ENCODE measurements at places on chromosomes 3 and 15. TPM values are rescaled to one million over a fixed set of nuclear protein-coding genes. Genes with fewer than 3 reads are reported as not detected.

The MCTP2 gene
- total RNA-seq, result 0.24 TPM

The CDHR4 gene
- total RNA-seq, result not detected

The LRCH3 gene
- total RNA-seq, result 34.3 TPM

DNA sequence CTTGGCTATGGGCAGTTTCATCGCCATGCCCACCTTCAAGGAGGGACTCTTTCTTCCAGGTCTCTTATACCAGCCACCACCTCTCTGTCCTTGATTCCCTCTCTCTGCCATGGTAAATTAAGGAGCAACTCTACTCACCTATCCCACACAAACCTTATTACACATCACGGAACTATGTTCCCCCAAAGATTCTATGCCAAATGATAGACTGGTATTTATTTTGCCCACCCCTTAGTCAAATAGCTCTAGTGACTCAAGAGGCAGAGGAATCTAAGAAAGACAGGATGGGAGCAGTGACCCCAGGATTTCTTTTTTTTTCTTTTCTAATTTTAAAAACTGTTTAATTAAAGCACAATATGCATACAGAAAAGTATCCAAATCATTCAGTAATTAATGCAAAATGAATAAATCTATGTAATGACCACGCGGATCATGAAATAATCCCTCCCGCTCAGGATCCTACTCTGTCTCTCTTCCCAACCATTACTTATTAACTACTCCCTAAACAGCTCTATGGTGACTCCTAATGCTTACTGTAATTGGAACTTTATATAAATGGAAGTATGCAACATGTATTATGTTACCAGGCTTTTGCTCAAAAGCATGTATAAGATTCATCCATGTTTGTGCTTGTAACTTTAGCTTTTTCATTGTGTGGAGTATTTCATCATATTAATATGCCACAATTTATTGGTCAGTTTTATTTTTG lies 410.8 kb upstream of the RASGRP1 start:
- no peak overlapping the region for H3K27ac ChIP-seq
- H3K27me3 ChIP-seq, result no peaks in the 10 kb centered on the region
- no peak for DNase-seq

GRCh38 chr3:125594125-125594524 lies 1.2 kb downstream of the OSBPL11 start:
- H3K36me3 ChIP-seq, result no peaks in the 10 kb centered on the region
- no peak for DNase-seq
- H3K27me3 ChIP-seq, result no peaks in the 10 kb centered on the region
- peaks cover 34% of the 10 kb centered on the region for H3K4me1 ChIP-seq
- peak overlapping the region; percentile 82 for H3K4me3 ChIP-seq

DNA sequence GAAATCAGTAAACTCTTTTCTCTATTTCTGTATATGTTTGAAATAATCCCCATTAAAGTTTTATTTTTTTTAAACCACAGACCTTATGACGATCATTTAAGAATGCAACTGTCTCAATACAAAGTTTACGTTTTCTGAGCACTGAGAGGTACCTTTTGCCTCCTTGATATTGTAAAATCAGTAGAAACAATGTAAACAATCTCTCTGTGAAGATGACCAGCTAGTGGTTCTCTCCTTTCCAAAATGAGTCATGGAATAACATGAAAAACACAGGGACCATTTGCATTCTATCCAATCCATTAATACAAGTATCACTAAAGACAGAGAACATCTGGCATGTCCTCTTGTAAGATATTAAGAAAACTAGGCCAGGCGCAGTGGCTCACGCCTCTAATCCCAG lies 48.8 kb downstream of the RAD18 start:
- no peaks in the 10 kb centered on the region for H3K36me3 ChIP-seq
- DNase-seq, result no peak
- H3K4me1 ChIP-seq, result no peaks in the 10 kb centered on the region
- no peak overlapping the region for H3K4me3 ChIP-seq
- H3K27me3 ChIP-seq, result no peaks in the 10 kb centered on the region

DNA sequence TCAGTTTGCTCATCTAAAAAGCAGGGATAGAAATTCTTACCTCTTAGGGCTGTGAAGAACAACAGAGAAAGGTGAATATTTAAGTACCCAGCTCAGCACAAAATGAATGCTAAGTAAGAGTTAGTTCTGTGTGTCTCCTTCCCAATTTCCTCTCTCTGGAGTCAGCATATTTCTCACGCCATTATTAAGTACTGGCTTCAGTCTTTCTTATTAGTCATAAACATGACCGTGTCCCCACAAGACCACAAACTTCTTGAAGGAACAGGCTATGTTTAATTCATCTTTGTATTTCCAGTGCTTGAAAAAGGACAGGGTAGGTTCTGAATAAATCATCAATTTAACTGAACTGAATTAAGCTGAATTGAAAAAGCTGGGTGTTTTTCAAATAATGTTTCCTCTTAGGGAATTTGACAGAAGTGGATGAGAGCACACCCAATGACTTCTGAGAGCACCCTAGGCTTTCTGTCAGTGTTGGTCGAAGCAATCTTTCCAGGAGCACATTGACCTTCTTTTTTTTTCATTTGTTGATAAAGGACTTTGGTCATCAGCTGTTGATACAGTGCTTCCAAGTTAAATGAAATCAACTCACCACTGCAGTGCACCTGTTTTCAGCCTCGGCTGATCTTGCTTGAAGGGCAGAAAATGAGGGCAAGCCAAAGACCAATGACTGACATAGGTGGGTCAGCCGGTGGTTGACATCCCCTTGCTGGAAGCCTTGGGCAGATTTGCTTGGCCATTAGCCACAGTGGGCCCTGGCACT lies 324.6 kb downstream of the MFSD1 start:
- H3K27me3 ChIP-seq, result no peaks in the 10 kb centered on the region
- no peak for DNase-seq
- H3K27ac ChIP-seq, result no peak overlapping the region
- H3K36me3 ChIP-seq, result no peaks in the 10 kb centered on the region

GRCh38 chr3:131903988-131904415 lies 130.8 kb downstream of the CPNE4 start:
- no peak overlapping the region for H3K27ac ChIP-seq
- H3K4me3 ChIP-seq, result no peak overlapping the region
- H3K4me1 ChIP-seq, result no peaks in the 10 kb centered on the region

DNA sequence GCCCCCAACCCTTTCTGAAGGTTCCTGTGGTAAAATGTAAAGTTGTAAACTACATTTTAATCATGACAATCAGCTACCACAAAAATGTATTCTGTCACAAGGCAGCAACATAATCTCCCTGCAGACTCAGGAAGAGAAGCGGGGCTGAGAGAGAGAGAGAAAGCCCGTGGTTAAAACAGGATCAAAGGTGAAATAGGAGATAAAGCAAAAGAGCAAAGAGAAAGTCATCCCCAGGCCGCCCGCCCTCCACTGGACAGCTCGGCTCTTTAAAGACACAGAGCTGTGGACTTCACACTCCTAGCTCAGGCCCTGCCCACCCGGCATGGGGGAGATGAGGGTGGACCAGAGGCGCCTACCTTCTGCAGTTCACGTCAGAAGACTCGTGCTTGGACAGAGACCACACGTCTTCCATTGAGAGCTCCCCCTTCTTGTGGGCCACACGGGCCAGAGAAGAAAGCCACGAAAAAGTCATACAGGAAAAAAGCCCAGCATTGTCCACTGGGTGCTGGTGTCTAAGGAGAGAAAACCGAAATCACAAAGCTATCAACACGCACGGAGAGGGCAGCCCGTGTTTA lies 29.4 kb downstream of the ABCC5 start:
- no peaks in the 10 kb centered on the region for H3K27me3 ChIP-seq
- H3K4me3 ChIP-seq, result no peak overlapping the region
- peaks cover 38% of the 10 kb centered on the region for H3K4me1 ChIP-seq
- DNase-seq, result peak; percentile 45
- peak overlapping the region; percentile 75 for H3K27ac ChIP-seq
